ENCODE measurements at places on chromosomes 3 and 15.

- peak; percentile 30 for DNase-seq
- peak overlapping the region; percentile 67 for H3K4me3 ChIP-seq
- no peaks in the 10 kb centered on the region for H3K36me3 ChIP-seq
- H3K27me3 ChIP-seq = peaks cover 37% of the 10 kb centered on the region
- no peak overlapping the region for H3K27ac ChIP-seq
Measured at GRCh38 chr15:98547741-98548138, 100.6 kb upstream of the IGF1R start.

GRCh38 chr3:173615661-173616060, 218.1 kb downstream of the NLGN1 start:
- H3K4me1 ChIP-seq = no peaks in the 10 kb centered on the region
- H3K27me3 ChIP-seq = no peaks in the 10 kb centered on the region
- DNase-seq = no peak

DNA sequence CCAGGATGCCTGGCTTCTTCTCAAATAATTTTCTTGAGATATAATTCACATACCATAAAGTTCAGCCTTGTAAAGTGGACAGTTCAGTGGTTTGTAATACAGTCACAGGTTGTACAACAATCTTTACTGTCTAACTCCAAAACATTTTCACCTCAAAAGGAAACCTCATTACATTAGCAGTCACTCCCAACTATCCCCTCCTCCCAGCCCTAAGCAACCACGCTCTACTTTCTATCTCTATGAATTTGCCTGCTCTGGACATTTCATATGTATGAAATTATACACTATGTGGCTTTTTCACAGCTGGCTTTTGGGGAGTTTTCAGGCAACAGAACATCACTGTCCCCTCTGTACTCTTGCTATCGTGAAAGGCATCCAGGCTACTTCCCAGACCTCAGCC, 17.5 kb downstream of the TGM5 start:
- DNase-seq = no peak
- no peak overlapping the region for H3K4me3 ChIP-seq
- peak overlapping the region; percentile 56 for H3K27ac ChIP-seq
- peaks cover 24% of the 10 kb centered on the region for H3K27me3 ChIP-seq
- H3K4me1 ChIP-seq = peaks cover 3% of the 10 kb centered on the region
- no peaks in the 10 kb centered on the region for H3K36me3 ChIP-seq

- no peaks in the 10 kb centered on the region for H3K36me3 ChIP-seq
- no peaks in the 10 kb centered on the region for H3K27me3 ChIP-seq
- H3K27ac ChIP-seq = no peak overlapping the region
- no peaks in the 10 kb centered on the region for H3K4me1 ChIP-seq
- no peak for DNase-seq
Measured at GRCh38 chr3:107870096-107870495, 220.7 kb downstream of the CD47 start.

GRCh38 chr3:2853651-2854050, 256.5 kb downstream of the IL5RA start:
- no peaks in the 10 kb centered on the region for H3K4me1 ChIP-seq
- H3K36me3 ChIP-seq = no peaks in the 10 kb centered on the region
- H3K4me3 ChIP-seq = no peak overlapping the region
- no peak for DNase-seq
- H3K27ac ChIP-seq = no peak overlapping the region

DNA sequence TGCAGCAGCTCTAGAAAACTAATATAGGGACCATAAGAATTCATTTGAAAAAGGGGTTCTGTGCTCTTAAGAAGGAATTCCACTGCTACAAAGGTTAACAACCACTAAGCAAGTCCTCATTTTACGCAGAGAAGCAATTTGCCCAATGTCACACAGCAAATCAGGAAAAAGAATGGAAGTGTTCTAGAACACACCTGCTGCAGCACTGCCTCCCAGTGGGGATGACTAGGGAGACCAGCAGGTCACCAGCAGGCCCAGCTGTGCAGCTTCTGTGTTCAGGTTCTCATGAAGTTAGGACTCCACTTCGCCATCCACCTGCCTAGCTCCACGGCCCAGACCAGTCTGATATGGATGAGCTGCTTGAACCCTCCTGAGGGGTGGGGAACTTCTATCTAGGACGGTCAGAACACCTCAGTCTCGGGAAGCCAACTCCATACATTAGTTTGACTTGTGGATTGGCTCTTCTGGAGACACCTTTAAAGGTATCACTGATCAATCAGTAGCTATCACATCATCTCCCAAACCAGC, 18.6 kb downstream of the POMGNT2 start:
- H3K36me3 ChIP-seq = no peaks in the 10 kb centered on the region
- no peak overlapping the region for H3K27ac ChIP-seq
- peaks cover 7% of the 10 kb centered on the region for H3K4me1 ChIP-seq
- no peak overlapping the region for H3K4me3 ChIP-seq

DNA sequence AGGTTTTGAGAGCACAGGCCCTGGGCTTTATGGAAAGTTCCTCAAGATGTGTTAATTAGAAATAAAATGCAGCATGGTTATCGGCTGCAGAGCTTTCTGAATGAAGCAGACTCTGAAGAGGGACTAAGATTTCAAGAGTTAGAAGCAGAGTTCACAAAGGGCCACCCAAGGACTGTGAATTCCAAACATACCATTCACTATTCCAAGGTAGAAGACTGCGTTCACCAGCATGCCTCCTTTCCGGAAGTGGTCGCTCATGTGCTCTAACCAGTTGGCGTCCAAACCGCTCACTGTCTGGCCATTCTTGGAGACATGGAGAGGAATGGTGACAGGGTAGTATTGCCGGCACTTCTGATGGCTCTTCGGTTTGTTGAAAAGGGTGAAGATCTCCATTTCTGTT, 104.9 kb downstream of the OXNAD1 start:
- peaks cover 7% of the 10 kb centered on the region for H3K36me3 ChIP-seq
- H3K4me1 ChIP-seq = peaks cover 13% of the 10 kb centered on the region
- H3K27me3 ChIP-seq = no peaks in the 10 kb centered on the region
- H3K4me3 ChIP-seq = no peak overlapping the region

DNA sequence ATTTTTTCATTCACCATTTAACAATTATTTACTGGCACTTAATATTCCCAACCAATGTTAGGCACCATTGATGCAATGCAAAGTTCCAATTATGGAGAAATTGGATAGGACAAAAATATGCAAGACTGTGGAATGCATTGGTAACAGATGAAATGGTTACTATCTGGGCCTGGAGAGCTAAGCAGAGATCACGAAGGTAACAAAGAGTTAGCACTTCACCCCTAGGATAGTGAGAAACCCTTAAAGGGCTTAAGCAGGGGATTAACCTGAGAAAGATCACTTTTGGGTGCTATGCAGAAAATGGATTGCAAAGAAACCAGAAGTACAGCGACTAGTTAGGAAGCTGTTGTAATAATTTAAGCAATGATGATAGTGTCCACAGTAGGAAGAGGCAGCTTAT, 129.6 kb upstream of the GPR149 start:
- no peaks in the 10 kb centered on the region for H3K27me3 ChIP-seq
- H3K4me3 ChIP-seq = no peak overlapping the region
- DNase-seq = no peak
- H3K36me3 ChIP-seq = no peaks in the 10 kb centered on the region

- no peaks in the 10 kb centered on the region for H3K36me3 ChIP-seq
- DNase-seq = peak; percentile 38
Measured at GRCh38 chr3:17915341-17915740, 172.9 kb upstream of the TBC1D5 start.

DNA sequence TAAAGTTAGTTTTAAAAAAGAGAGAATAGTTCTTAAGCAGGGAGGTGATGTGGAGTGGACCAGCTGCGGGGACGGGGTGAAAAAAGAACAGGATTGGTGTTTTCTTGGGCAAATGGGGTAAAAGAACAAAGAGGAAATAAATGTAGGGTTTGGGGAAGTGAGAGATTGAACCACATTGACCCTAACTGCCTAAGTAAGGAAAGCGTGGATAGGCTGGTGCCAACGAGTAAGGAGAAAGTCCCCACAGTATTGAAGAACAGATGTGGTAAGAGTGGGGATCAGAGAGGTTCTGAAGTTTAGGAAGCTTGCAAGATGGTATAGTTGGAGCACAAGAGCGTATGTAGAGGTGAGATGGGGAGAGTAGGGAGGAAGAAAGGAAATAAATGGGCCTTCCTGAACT, 17.0 kb downstream of the IREB2 start:
- peaks cover 1% of the 10 kb centered on the region for H3K36me3 ChIP-seq
- no peaks in the 10 kb centered on the region for H3K27me3 ChIP-seq
- peaks cover 20% of the 10 kb centered on the region for H3K4me1 ChIP-seq
- no peak overlapping the region for H3K4me3 ChIP-seq
- no peak for DNase-seq

DNA sequence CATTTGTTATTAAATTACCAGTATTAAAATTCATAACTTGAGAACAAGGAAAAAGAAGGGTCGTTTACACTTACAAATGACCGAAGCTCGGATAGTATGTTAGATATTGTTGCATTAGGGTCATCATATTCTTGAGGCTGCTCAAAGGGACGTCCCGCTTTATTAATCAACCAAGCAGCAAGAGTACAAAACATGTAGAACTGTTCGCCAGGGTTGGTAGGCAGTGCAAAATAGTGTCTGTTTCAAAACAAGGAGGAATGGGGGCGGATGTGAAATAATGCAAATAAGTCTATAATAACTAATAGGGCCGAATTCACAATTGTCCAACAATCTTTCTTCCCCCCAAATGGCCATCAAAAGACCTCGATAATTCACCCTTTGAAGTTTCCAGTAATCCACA, 2.9 kb downstream of the IFT57 start:
- no peak overlapping the region for H3K27ac ChIP-seq
- no peak for DNase-seq
- H3K27me3 ChIP-seq = no peaks in the 10 kb centered on the region
- peak overlapping the region; percentile 13 for H3K4me3 ChIP-seq

DNA sequence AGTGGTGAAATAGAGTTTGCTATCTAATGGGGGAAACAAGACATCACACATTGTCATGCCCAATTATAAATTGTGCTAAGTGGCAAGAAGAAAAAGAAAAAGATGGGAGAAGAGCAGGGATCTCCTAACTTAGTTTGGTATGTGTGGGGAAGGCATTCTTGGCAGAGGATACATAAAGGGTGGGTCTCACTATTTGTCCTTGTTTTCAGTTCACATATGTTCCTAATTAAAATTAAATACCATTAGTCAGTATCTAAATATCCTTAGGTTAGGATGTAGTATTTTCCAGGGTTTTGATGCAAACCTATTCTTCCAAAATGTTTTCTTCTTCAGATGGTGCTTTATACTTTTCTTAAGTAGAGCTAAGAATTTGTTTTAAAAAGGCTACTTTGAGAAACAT, 173.7 kb downstream of the B3GALNT1 start:
- H3K27me3 ChIP-seq = no peaks in the 10 kb centered on the region
- DNase-seq = peak; percentile 69
- no peak overlapping the region for H3K27ac ChIP-seq
- peaks cover 19% of the 10 kb centered on the region for H3K4me1 ChIP-seq

- no peak overlapping the region for H3K27ac ChIP-seq
- H3K4me3 ChIP-seq = no peak overlapping the region
- DNase-seq = no peak
- peaks cover 10% of the 10 kb centered on the region for H3K4me1 ChIP-seq
Measured at GRCh38 chr3:190197346-190197763, 76.7 kb upstream of the P3H2 start.

DNA sequence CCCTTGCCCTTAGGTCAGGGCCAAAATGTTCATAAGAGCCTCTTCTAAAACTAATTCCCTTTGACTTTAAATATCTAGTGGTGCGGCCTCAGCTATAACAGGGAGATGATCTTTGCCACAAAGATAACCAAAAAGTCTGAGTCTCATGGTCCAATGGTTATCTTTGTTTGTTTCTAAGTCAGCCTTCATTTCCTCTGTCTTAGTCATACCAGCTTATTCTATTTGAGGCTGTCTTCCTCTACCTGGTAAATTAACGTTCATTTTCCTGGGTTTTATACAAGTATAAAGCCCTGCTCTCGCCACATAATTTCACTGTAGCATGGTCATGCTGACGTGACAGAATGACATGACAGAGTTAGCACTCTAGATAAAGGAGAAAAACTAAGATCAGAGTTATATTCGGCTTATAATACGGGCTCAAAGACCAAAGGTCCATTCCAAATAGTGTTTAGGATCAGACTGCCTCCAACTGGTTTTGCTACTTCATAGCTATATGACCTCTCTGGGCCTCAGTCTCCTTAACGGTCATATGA, 18.4 kb downstream of the ZNF860 start:
- no peak overlapping the region for H3K4me3 ChIP-seq
- H3K36me3 ChIP-seq = no peaks in the 10 kb centered on the region
- H3K27me3 ChIP-seq = peaks cover 16% of the 10 kb centered on the region
- peaks cover 14% of the 10 kb centered on the region for H3K4me1 ChIP-seq
- no peak overlapping the region for H3K27ac ChIP-seq

DNA sequence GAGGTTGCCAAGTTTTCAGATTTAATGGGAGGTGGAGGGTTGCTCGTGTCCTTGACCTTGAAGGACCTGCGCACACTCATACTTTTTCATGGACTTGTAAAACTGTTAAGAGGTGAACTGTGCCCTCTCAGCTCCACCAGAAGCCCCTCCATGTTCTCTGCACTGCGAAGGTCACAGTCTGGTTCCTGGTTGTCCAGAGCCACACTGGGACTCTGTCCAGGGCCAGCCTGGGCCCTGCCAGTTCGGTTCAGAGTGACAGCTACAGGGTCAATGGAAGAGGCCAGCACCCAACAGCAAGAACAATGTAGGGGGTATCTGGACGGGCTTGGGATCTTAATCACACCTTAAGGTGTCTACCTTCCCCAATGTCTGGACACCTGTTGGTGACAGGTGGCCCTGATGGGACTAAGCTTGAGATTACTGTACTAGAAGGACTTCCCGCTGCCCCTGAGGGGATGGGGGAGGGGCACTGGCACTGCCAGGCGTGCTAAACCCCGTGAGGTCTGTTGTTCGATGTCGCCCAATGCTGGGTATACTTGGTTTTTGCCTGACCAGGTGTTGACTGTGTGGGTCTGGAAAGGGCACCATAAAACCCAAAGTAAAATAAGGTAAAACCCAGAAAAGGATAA, 34.7 kb downstream of the GRK7 start:
- H3K36me3 ChIP-seq = no peaks in the 10 kb centered on the region
- H3K4me1 ChIP-seq = peaks cover 9% of the 10 kb centered on the region
- H3K4me3 ChIP-seq = peak overlapping the region; percentile 62
- DNase-seq = no peak
- H3K27me3 ChIP-seq = no peaks in the 10 kb centered on the region
- peak overlapping the region; percentile 28 for H3K27ac ChIP-seq

DNA sequence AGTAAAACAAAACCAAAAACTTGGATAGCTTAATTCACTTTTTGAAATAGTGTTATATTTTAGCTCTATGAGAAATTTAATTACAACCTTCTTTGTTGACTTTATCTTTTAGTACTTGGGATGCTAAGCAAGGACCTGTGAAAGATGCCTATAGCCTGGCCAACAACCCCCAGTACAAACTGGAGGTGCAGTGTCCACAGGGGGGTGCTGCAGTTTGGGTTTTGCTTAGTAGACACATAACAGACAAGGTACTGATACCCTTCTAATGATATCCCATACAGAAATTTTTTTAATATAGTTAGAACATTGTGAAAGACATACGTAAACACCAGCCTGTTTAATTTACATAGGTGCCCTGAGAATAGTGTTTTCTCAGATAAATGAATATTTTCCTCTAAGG, 35.3 kb downstream of the CAPN7 start:
- DNase-seq = peak; percentile 37
- H3K27ac ChIP-seq = no peak overlapping the region
- no peak overlapping the region for H3K4me3 ChIP-seq

- no peaks in the 10 kb centered on the region for H3K36me3 ChIP-seq
- 0 out of 2 replicates have a peak, but pooled peaks cover 7% of the 10 kb centered on the region for H3K27me3 ChIP-seq
- no peak for DNase-seq
- no peak overlapping the region for H3K27ac ChIP-seq
- peaks cover 10% of the 10 kb centered on the region for H3K4me1 ChIP-seq
Measured at GRCh38 chr3:46206282-46207015, 1.7 kb downstream of the CCR1 start.

- H3K27ac ChIP-seq = no peak overlapping the region
- no peak for DNase-seq
- no peaks in the 10 kb centered on the region for H3K4me1 ChIP-seq
Measured at GRCh38 chr3:3714572-3714971, 84.7 kb upstream of the LRRN1 start.

All from GM23248 (cell line).